ENCODE measurements at places on chromosomes 6 and 20.
A peak's percentile ranks its signal among the peaks of the same experiment; 100 is the strongest.

DNA sequence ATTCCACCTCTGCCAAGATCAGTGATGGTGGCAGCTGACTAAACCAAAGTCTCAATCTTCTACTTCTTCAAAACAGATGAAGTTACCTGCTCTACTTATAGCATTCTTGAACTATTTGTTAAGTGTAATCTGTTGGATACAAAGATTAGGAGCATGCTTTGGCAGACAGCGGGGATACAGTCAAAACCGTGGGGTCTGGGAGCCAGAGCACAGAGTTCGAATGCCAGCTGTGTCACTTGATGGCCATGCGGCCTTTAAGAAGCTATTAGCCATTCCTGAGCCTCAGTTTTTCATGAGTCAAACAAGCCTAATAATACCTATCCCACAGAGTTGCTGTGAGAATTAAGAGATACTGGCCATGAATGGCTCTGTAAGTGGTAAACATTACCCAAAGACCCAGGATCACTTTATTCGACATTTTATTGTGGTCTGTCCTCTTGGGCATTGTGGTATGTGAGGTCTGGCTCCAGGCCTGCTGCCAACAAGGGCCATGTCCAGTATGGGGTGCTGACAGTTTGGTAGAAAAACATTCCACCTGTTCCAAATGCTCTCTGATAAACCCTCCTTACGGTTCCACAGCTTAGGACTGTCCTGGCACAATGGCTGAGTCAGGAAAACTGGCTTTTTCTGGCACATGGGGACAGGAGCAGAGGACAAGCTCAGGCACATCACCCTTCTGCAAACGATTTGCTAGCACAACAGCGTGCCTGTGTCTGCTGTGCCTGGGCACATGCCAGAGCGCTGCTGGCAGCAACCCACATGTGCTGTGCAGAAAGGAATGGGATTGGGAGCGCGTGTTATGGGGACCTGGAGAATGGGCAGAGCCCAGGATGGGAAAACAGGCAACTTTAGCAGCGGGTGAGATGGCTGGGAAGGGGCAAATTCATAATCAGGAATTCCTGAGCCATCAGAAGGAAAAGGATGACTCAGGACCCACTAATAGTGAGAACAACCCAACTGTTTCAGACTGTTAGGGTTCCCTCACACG lies 15.7 kb upstream of the FAM83C start:
- peak; percentile 62 for DNase-seq

GRCh38 chr6:47256361-47256760 lies 53.3 kb downstream of the TNFRSF21 start:
- DNase-seq = no peak

DNA sequence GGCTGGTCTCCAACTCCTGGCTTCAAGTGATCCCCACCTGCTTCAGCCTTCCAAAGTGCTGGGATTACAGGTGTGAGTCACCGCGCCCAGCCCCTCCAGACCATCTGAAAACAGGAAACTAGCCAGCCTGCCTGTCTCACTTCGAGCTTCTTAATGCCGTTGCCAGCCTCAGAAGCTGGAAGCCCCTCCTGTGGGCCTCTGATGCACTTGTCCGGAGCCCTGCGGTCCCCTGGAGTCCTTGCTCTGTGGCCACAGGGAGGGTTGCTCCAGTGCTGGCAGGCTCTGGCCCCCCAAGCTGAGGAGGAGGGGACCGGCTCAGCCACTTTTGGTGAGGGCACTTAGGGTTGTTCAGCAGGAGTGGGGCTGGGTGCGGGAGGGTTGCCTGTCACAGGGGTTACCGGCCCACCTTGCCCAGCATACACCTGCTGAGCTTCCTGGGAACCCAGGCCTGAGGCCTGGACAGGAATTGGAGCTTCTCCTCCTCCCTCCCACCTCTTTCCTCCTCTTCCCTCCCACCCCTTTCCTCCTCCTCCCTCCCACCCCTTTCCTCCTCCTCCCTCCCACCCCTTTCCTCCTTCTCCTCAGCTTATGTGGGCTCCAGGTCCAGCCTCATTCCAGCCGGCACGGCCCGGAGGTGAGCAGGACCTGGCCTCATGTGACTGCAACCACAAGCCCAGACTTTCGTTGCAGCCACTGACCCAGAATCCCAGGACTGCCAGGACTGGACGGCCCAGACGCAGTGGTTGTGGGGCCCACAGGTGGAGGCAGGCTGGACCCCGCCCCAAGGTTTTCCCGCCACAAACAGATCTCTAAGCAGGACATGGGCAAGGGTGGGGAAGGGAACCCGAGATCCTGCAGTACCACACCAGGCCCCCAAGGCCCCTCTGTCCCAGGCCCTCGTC lies 9.4 kb upstream of the BIRC7 start:
- DNase-seq = no peak

- DNase-seq = no peak
Observed at GRCh38 chr6:105678516-105678915, 275.6 kb upstream of the PREP start.

- no peak for DNase-seq
Observed at GRCh38 chr6:48916607-48917006, 546.4 kb downstream of the MMUT start.

DNA sequence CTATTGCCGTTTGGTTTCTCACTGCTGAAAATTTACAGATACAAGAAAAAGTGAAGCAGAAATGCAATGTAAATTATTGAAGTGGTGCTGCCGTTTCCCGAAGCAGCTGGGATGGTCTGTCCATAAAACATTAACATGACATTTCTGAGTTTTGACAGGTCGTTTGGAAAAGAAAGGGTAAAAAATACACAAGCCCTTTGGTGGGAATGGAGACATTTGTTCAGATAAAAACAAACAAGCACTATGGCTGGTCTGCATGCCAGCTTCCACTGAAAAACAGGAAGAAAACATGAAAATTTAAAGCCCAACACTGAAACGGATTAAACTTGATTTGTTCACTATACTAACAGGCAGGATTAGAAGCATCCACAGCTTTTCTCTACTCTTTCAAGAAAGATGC lies 155.2 kb downstream of the FRK start:
- DNase-seq = no peak

DNA sequence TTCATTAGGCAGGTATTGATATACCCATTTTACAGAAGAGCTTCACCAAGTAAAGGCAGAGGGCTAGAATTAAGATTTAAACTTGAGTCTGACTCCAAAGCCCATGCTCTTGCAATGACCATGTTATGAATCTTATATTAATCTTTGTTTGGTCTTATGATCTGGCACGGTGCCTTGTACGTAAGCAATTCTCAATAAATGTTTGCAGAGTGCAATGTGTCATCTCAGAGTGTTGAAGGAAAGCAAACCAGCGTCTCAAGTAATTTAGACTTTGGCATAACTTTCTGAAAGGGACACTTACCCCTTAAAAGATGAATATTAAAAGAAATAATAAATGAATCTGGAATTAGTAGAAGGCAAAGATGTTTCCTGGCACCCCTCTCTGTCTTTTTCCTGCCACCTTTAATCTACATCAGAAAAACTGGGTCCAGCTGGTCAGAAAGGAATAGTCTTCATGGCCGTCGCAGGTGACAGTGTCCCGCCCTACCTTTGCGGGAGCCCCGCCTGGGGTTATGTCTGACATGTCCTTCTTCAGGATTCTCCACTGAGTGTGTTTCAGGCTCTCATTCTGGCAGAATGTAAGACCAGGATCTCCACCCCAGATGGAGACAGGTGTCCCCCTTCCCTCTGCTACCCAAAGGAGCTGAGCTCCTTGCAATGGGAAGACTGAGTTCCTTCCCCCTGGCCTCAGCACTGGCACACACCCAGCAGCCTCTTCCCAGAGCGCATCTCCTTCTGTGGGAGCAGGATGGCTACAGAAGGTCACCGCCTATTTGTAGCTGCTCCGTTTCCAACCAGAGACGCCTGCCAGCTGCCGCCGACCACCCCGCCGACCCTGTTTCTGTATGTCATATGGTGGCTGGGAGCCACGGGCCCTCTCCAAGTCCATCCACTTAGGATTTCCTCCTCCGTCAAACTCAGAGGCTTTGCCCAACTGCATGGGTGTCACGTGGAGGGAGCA lies 266.3 kb upstream of the ECI2 start:
- DNase-seq = no peak

- DNase-seq = no peak
Observed at GRCh38 chr6:5079692-5080091, 5.4 kb upstream of the PPP1R3G start.

GRCh38 chr6:135667691-135668455 lies 170.3 kb upstream of the AHI1 start:
- DNase-seq = no peak

DNA sequence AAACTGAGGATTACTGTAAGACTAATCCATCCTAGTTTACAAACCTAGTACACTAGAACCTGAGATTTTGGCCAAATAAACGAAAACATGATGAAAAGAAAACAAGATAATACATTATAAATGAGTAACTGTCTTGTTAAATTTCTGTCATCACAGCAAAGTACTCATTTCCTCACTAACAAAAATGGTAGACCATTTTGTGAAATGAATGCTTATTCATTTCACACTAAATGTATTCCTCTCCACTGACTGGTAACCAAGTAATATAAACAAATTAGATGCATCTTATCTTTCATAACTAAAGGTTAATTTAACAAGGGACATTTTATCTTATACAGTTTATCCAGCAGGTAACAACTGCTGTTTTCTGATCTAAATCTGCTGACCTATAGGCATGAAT lies 143.7 kb downstream of the REV3L start:
- DNase-seq = no peak

- DNase-seq = no peak
Observed at GRCh38 chr6:36126553-36127458, 3.5 kb upstream of the MAPK13 start.

GRCh38 chr6:74549746-74550145 lies 656.1 kb downstream of the COL12A1 start:
- no peak for DNase-seq

- DNase-seq = no peak
Observed at GRCh38 chr6:166387642-166388289, 5.0 kb upstream of the MPC1 start.

DNA sequence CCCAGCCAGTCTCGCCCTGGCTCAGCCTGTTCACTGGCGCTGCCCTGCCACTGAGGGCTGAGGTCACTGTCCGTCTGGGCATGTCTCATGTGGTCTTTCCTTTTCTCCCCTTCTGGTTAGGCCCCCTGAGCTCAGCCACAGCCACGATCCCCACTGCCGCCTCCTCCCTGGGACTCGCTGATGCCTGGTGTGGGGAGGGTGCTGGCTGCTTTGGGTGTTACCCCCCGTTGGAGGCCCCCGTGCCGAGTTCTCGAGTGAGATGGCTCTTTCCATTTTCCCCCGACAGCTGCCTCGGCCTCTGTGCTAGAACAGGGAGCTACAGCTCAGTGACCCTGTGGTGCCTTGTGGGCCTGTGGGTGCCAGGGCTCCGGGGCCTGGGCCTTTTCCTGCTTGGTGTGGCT lies 14.9 kb upstream of the TCFL5 start:
- DNase-seq = no peak

DNA sequence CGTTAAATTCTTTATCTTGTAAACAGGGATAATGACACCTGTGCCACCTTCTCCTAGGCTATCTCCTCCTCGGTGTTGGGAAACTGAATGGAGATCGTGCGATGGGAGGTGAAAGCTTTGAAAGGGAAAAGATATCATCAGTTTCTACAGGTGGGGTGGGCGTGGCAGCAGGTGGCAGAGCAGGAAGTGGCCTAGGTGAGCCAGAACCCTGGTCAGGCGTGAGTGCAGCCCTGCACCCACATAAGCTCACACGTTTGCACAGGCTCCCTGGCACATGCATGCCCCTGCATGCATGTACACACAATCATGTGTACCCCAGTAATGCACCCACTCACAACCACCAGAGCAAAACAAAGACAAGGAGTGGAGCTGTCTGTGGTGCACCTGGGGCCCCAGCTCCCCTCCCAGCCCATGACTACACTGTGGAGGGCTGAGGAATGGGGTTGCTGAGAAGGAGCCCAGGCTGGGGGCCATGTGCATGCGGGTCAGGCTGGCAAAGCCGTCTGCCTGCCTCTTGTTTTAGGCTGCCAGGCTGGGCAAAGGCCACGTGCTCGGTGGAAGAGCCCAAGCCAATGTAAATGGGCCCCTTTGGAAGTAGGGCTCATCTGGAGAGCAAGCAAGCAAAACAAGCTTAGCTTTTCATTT lies 61.5 kb downstream of the TFAP2C start:
- DNase-seq = no peak

GRCh38 chr6:136751522-136751956 lies 40.7 kb downstream of the MAP3K5 start:
- peak; percentile 22 for DNase-seq

DNA sequence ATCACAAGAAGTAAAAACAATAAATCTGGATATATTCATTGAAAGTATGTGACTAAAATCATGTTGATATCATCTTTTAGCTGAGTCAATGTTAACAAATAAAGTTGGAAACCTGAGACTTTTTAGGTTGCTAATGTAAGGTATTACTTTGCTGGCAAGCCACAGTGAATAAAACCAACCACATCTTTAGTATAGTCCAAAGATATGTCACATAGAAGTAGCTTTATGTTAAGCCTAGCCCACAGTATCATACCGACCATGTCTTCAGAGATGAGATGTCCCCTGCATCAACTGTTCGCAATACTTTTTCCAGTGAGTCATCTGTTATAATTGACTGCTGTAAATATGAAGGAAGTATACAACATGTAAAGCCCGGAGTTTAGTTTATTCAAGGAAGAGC lies 107.6 kb upstream of the MCHR2 start:
- no peak for DNase-seq

GRCh38 chr20:50256577-50256976 lies 65.9 kb downstream of the CEBPB start:
- DNase-seq = no peak

- no peak for DNase-seq
Observed at GRCh38 chr20:3733119-3733995, 872 bp downstream of the HSPA12B start.

DNA sequence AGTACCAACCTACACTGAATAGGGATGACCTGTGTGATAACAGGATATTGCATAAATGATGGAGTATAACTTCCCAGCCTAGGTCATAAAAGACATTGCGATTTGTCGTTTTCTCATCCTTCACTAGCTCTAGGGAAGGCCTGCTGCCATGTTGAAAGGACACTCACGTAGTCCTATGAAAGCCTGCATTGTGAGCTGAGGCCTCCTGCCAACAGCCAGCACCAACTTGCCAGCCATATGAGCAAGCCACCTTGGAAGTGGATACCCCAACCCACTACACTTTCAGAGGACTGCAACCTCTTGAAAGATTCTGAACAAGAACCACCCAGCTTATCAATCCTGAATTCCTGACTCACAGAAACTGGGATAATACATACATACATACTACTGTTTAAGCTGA lies 3.5 kb upstream of the PANK2 start:
- peak; percentile 40 for DNase-seq

GRCh38 chr20:6347916-6348315 lies 225.1 kb upstream of the FERMT1 start:
- DNase-seq = no peak

- no peak for DNase-seq
Observed at GRCh38 chr6:7649037-7649810, 59.2 kb downstream of the SNRNP48 start.

GRCh38 chr20:36313926-36314325 lies 7.8 kb downstream of the DLGAP4 start:
- DNase-seq = no peak
